ENCODE measurements at places on chromosomes 2 and 18.

DNA sequence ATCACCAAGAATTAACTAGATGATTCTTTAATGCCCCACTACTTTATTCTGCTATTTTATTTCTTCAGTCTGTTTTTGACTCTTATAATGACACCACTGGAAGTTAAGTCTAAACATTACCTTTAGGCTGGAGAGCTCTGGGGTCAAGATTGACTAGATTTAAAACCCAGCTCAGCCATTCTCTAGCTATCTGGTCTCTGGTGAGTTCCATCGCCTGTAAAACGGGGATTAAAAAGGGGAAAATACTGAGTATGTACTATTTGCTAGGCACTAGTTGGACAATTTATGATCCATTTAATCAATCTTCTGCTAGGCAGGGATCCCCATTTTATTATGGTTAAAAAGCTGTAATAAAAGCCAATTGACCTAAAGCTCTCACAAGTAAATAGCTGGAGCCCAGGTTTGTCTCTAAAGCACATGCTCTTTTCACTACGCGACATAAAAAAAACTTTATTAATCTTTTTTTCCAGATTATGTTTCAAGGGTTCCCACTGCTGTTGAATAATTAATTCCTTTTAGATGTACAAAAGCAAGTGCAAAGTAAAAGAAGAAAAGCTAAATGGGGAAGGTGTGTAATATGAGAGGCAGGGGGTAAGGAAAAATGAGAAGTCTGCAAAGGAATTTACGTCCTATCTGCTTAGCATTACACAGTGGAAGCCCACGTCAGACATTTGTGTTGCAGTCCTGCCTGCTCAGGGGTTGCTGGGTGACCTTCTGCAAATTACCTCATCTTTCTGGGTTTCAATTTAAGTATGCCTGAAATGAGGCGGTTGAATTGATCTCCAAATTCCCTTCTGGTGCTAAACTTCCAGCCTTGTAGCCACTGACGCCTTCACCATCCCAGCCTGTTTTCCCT, 918 bp upstream of the NABP1 start:
- DNase-seq = no peak

- no peak for DNase-seq
These were observed 427.8 kb downstream of the ZNF521 start for GRCh38 chr18:24924066-24924716.

DNA sequence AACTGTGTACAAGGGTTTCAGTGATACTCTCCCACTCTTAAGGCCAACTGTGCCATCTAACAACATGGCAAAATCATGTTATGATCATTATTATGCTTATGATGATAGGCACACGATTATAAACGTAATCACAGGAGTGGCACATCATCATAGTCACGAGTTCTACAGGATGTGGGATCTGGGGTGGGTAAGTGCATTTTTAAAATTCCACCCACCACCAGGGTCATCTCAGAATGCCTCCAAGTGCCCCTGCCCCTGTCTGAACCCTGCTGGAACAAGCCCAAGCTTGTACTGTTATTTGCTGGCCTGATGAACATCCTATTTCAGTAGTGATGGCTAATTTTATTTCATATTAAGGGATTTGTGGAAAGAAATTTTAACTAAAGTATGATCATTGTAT, 117.8 kb downstream of the PTPRM start:
- no peak for DNase-seq

DNA sequence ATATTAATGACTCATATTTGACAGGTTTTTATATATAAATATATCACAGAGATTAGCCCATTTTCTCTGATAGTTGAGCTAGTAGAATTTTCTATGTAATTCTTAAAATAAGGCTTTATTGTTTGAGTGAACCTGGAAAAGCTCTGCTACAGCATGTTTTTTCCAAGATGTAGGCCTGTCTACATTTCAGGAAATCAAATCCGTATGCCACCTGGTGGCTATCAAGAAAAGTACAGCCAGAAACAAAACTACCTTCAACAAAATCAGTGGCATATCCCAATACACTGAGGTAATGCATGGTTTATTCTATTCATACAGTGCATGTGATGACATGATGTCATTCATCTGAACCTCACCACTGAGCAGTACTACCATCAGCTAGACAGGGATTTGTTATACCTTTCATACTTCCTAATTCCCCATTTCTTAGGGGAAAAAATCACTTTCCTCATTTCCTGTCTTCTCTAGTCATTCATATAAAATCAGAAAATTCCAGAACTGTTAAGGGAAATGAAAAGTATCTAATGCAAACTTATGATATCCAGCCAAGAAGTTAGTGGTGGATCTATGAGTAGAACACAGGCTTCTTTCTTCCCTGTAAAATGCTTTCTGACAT, 310.4 kb upstream of the SYT4 start:
- DNase-seq = no peak
